Stimulated activated CD4-positive, alpha-beta T cell treated with anti-CD3 and anti-CD28 coated beads, Interleukin-12 subunit alpha, Interleukin-12 subunit beta, amount 100 ng/mL, for 48 hours (primary cell): ENCODE measurements at places on chromosomes 11 and 22.

DNA sequence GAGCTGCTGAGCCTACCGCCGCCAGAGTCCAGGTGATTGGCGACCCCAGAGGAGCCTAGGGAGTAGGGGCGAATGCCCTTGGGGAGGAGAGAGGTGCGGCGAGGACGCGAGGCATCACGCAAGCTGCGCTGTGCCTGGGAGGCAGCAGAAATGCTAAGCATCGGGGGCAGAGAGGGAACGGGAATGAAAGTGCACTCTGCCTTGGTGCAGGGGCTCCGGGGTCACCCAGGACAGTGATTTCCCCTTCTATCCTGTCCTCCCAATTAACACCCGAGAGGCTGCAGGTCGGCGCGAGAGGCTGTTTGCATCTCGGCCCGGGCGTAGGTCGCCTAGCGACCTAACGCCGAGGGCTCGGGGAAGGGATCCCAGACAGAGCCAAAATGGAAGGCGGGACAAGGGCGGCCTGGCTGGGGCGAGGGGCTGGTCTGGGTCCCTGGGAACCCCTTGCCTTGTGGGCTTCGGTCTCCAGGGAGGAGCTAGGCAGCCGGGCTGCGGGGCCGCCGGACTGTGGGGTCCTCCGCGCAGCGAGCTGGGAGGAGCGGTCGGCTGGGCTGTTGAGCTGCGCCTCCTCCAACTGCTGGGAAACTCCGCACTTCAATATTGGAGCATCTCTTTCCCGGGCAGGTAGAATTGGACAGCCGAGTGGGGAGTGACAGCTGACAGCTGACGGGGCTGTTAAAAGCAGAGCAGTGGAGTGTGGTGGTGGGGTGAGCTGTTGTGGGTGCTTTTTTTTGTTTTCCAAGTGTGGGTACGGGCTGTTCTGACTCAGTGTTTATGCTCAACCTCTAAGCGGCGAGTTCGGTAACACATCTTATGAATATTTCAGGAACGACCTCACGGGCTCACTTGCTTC, 657 bp downstream of the ELMOD1 start:
- DNase-seq = no peak

DNA sequence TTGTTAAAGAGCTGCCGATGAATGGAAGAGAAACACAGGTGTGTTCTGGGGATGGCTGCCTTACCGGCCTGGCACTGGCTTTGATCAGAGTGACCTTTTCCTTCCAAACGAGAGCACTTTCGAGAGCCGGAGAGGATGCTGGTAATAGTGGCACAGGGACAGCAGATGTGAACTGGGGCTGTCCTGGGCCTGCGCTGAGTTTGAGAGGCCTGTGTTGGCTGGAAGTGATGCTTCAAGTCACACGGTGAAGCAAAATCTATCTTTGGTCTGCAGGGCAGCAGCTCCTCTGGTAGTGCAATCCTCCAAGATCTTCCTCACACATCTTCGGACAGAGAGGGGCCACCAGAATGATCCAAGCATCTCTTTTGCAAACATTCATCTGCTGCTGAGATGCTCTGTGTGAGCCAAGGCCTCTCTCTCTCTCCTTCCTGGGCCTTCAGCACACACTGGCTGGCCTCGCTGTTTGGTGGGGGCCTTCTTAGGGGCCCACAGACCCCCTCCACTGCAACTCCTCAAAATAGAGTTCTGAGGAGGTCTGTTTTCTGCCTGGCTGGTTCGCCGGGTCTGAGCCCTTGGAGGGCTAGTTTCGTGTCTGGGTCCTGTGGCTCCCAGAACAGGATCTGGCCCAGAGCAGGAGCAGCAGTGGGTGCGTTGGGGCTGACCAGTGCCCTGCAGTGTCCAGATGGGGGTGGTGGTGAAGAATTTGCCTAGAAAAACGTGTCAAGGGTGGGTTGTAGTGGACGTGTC, 6.4 kb downstream of the MPPED1 start:
- no peak for DNase-seq

GRCh38 chr11:65572356-65573051, at the start of gene FAM89B:
Gene FAM89B (plus strand): TSS chr11:65572538. CDS start chr11:65572670, 132 bp downstream.
- peak; percentile 77 for DNase-seq

DNA sequence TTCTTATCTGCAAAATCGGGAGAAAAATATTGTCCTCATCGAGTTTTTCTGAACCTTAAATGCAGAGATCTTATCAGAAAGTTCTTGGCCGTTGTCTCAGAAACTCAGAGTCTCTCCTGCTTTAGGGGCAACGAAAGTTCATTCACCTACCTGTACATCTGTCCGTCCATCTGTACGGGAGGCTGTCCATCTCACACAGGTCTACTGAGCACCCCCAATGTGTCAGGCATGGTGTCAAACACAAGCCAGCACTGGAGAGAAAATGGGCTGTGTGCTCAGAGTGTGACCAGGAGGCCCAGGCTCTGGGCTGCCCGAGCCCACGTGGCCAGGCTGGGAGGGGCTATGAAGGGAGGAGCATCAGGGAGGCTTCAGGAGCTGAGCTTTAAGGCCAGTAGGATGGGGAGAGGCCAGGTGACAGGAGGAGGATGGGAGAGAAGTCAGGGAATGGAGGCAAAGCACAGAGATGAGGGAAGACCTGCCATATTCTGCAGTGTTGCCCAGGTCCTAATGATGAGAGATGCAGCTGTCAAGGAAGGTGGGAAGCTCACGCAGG, 62.4 kb upstream of the MYEOV start:
- DNase-seq = no peak

GRCh38 chr11:67099831-67100324, 19.2 kb upstream of the KDM2A start:
- no peak for DNase-seq

- no peak for DNase-seq
Measured at GRCh38 chr11:16989554-16989953, 24.7 kb downstream of the PLEKHA7 start.

DNA sequence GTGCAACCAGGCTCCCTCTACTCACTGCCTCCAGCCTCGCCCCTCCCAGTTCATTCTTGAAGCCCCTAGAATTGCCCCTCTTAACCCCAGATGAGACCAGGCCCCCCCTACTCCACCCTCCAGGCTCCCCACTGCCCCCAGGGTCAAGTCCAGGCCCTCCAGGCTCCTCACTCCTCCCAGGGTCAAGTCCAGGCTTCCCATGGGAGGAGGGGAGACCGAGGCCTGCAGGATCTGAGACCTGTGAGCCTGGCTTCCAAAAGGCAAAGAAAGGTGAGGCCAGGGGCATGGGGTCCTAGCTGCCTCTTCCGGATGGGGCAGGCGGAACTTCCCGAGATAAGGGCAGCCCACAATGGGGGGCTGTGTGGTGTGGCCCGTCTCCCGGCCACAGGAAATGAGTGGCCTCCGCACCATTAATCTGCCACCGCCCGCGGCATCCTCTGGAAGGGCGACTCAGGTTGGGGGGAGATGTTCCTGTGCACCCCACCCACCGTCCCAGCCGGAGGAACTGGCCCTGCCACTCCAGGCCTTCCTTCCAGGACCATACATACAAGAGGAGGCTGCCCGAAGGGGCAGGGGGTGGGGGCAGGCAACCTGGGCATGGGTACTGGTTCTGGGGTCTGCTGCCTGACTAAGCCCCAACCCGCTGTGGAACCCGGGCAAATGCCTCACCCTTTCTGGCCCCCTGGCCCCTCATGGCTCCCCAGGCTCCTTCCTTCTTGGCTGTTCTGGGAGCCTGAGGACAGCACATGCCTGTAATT, 35.1 kb upstream of the WNT11 start:
- no peak for DNase-seq

DNA sequence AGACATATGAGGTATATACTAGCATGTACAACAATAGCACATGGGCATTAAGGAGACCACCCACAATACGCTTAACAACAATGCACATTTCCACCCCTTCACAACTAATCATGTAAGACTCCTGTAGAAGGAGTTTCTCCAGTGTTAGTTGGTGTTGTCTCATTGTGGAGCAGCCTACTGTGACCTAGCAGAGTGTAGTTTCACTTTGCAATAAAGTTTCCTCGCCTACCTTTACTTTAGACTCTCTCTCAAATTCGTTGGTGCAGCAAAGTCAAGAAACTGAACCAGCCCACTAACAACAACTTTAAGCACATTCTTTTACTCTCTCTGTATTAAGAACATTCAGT, 863.6 kb downstream of the FAM181B start:
- no peak for DNase-seq

- DNase-seq = no peak
Measured at GRCh38 chr11:33507967-33508366, 192.7 kb downstream of the C11orf91 start.

DNA sequence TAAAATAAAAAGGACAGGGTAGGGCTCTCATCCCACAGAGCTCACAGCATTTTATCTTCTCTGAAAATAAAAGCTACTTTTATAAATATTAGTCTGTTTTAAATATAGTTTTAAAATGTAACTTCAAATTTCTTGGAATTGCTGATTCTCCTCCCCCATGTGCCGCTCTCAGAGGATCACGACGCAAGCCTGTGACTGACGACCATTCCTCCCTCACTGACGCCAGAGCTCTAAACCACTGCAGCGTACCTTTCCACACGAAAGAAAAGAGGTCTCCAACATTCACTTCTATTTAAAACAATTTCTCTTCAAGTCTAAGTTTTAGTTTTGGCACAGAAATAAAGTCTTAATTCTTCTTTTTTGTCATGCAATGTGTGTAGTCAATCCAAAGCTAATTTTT, 9.3 kb downstream of the TOLLIP start:
- no peak for DNase-seq

GRCh38 chr11:58905721-58906547, 33.4 kb upstream of the GLYATL1 start:
- no peak for DNase-seq
